ENCODE measurements at places on chromosomes 4 and X.

DNA sequence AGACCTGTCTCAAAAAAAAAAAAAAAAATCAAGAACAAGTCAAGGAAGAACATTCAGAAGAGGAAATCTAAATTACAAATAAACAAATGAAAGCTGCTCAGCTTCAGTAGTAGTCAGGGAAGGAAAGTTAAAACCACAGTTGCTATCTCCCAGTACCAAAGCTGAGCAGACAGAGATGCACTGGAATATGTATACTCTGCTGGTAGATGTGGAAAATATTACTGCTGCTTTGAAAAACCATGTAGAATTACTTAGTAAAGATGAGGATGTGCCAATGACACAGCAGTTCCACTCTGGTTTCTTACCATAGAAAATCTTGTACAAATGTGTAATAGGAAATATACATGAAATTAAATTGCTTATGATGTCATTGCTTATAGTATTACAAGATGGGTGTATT is 25.1 kb upstream of the PRKX start:
- no peak for DNase-seq

- DNase-seq, result no peak
Measured at GRCh38 chrX:101409043-101409442, 1.0 kb downstream of the HNRNPH2 start.

DNA sequence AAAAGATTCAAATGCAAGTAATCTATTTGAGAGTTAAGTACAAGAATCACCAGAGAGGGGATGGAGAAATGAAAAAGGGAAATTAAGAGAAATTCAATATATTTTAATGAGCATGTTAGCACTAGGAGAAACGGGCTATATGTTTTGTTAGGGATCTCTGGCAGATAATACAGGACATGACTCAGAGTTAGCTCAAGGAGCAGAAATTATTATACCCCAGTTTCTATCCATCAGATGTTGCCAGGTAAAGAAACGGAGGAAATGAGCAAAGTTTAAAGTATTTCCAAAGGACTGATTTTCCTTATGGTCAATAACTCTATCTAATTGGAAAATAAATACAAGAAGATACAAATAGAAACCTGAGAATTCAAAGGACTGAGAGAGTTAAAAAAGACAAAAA is 867.6 kb downstream of the TRAM1L1 start:
- no peak for DNase-seq

- no peak for DNase-seq
Measured at GRCh38 chr4:186780291-186781031, 56.8 kb upstream of the FAT1 start.

- no peak for DNase-seq
Measured at GRCh38 chr4:90349636-90350035, 222.4 kb downstream of the CCSER1 start.

GRCh38 chr4:4549534-4549933 is 7.7 kb upstream of the STX18 start:
- no peak for DNase-seq

GRCh38 chr4:83369831-83370639 is 35.4 kb upstream of the HPSE start:
- DNase-seq, result peak; percentile 64
